Stimulated activated CD4-positive, alpha-beta T cell treated with anti-CD3 and anti-CD28 coated beads, Interleukin-1b, Interleukin-23, amount 100 ng/mL, for 1 hour (primary cell): ENCODE measurements at places on chromosomes 13 and 19.

- no peak for DNase-seq
Observed at GRCh38 chr13:82751206-82751605, 1131.1 kb downstream of the SLITRK1 start.

DNA sequence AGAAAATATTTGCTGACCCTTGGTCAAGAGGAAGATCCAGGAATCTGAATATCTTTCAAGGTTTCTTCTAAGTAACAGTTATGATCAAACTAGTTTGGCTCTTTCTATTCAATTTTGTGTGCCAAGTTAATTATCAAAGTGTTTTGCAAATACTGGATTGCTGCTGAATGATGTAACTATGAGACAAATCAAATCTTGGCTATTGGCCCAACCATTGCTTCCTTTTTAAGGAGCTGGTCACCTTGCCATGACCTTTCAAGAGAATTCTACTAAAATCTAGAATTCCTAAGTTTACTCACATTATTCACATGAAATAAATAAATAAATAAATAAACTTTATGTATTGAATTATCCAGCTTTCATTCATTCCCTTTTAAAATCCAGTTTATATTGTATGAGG lies 371.8 kb downstream of the SLITRK6 start:
- DNase-seq = no peak

GRCh38 chr19:48190288-48190884 lies 19.9 kb downstream of the ZSWIM9 start:
- DNase-seq = peak; percentile 37

- no peak for DNase-seq
Observed at GRCh38 chr13:99085808-99086266, 108.0 kb upstream of the DOCK9 start.

DNA sequence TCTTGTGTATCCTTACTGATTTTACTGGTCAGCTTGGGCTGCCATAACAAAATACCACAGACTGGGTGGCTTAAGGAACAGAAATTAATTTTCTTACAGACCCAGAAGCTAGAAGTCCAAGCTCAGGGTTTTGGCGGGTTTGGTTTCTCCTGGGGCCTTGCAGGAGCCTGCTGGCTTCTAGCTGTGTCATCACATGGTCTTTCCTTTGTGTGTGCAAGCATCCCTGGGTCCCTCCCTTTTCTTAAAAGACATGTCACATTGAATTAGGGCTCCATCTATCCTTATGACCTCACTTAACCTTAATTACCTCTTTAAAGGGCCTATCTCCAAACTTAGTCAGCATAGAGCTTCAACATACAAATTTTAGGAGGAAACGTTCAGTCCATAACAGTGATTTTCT lies 23.4 kb downstream of the UBAC2 start:
- DNase-seq = no peak

- no peak for DNase-seq
Observed at GRCh38 chr19:47407417-47407774, 11.9 kb downstream of the MEIS3 start.

- DNase-seq = no peak
Observed at GRCh38 chr19:51729781-51730180, 6.0 kb upstream of the HAS1 start.

- no peak for DNase-seq
Observed at GRCh38 chr13:91719033-91719432, 320.6 kb downstream of the GPC5 start.

- no peak for DNase-seq
Observed at GRCh38 chr13:109779876-109780510, 6.4 kb downstream of the IRS2 start.

DNA sequence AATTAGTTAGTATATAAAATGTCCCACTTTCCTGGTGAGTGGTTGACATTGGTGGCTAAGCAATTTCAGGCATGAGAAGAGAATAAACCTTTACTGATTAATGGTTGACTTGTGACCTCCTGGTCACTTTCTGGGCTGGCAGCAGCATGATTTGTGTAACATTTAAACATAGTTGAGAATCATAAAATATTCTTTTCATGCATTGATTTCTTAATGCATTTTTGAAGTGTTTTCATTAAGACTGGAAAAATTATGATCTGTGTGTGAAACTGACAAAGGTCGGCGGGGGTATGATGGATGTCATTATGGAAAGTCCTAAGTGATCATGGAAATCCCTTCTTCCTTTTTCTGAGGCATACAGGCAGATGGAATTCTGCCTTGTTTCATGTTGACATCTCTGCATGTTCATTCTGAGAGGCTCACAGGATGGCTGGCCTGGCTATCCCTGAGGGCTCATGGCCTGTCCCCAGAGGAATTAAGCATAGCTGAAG lies 98.7 kb upstream of the RNF113B start:
- no peak for DNase-seq

- peak; percentile 38 for DNase-seq
Observed at GRCh38 chr19:45667620-45668341, at the start of gene GIPR. Gene GIPR (plus strand): TSS chr19:45668221. CDS start chr19:45669521, 1,300 bp downstream.

DNA sequence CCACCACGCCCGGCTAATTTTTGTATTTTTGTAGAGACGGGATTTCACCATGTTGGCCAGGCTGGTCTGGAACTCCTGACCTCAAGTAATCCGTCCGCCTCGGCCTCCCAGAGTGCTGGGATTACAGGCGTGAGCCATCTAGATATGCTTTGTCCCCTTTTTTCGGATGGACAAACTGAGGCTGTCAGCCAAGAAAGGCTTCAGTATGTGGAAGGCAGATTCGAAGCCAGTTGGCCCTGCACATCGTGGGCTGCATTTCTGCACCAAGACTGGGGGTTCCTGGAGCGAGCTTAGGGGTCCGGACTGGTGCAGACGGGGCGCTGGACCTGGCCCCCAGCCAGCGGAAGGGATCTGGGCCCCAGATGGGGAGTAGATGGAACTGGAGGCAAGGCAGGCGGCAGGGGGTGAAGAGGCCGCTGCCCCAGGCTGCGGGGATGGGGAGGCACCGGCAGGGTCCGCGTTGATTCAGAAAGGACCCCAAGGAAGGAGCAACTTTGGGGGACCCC lies 9.7 kb upstream of the JUND start:
- no peak for DNase-seq

GRCh38 chr13:97241761-97242160 lies 19.6 kb downstream of the MBNL2 start:
- DNase-seq = no peak

GRCh38 chr19:34332027-34332760 lies 32.8 kb upstream of the GPI start:
- DNase-seq = no peak

- peak; percentile 56 for DNase-seq
Observed at GRCh38 chr19:36973021-36973843, 57.1 kb downstream of the ZNF568 start.

GRCh38 chr13:103873725-103874124 lies 807.5 kb upstream of the SLC10A2 start:
- DNase-seq = no peak

DNA sequence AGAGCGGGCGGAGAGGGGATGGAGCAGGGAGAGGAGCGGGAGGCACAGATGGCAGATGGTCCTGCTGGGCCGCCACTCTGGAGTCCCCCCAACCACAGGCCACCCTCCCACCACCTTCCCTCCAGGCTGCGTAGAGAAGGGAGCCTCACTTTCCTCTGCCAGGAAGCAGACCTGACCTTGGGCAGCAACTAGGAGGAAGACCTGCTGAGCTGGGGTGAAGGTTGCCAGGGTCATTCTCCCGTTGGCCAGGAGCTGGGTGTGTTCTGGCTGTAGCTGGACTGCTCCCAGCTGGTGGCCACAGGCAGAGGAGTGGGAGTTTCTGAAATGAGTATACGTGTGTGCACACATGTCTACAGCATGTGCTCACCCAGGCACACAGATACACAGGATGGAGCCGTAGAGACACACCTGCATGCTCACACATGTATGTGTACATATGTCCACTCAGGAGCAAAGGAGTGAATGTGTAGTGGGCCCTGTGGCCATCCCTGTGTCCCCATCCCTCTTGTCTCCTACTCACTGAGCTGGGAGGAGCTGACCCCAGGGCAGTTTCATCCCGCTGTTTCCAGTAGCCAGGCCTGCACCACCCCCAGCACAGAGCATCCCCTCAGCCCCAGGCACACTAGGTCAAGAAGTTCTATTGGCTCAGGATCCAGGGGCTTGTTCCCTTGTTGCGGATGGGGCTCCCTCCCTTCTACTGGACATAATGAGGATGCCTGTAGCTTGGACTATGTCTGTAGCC lies 53.0 kb downstream of the CHST8 start:
- DNase-seq = no peak

DNA sequence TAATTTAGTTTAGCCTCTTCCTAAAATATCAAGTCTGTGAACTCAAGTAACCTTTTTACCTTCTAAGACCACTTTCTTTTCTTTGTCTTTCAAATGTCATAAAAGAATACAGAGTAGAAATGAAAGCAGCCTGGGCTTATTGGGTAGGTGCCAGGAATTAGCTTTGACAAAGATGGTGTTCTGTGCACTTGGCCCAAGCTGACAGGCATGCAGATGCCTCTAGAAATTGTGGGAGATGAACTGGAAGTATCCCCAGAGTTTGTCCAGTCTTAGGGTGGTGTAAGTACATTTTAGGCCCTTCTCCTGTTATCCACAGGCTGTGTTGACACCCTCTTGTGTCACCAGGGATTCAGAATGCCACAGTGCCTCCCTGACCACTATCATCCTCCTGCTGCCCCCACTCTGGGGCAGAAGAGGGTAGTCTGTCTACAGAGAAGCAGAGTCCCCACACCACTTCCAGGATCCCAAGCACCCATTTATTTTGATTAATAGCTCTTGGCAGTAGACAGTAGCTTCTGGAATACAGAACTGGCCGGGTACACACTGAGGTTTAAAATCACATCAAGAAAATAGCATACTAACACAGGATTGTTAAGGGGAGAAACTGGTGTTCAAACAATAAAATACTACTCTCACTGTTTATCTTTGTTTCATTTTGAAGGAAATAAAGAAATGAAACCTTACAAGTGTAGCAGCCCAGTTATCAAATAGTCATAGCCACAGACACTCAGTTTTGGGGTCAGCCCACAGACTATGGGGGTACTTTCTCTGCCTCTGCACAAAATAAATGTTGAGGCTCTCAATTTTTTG lies 343.2 kb downstream of the KCNRG start:
- DNase-seq = no peak

- DNase-seq = no peak
Observed at GRCh38 chr19:46287585-46287984, 9.3 kb upstream of the HIF3A start.

- DNase-seq = peak; percentile 45
Observed at GRCh38 chr19:47445937-47446402, 25.7 kb downstream of the SLC8A2 start.

DNA sequence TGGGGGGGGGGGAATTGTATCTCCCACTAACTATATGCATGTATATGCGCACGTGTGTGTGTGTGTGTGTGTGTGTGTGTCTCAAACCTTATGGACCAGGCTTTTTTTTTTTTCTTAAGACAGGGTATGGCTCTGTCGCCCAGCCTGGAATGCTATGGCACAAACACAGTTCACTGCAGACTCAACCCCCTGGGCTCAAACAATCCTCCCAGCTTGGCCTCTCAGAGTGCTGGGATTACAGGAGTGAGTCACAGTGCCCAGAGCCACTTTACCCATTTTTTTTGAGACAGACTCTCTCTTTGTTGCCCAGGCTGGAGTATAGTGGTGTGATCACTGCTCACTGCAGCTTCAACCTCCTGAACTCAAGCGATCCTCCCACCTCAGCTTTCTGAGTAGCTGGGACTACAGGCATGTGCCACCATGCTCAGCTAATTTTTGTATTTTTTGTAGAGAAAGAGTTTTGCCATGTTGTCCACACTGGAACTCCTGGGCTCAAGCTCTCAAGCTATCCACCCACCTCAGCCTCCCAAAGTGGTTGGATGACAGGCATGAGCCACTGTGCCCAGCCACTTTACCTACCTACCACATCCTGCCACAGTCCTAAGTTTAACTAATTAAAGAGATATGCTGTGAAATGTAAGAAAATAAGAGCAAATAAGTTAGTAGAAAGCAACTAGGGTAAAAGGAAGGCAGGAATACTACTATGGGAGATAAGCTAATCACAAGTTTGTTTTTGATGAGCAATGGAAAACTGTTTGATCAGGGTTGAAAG lies 2.4 kb downstream of the ZMYM5 start:
- DNase-seq = no peak

DNA sequence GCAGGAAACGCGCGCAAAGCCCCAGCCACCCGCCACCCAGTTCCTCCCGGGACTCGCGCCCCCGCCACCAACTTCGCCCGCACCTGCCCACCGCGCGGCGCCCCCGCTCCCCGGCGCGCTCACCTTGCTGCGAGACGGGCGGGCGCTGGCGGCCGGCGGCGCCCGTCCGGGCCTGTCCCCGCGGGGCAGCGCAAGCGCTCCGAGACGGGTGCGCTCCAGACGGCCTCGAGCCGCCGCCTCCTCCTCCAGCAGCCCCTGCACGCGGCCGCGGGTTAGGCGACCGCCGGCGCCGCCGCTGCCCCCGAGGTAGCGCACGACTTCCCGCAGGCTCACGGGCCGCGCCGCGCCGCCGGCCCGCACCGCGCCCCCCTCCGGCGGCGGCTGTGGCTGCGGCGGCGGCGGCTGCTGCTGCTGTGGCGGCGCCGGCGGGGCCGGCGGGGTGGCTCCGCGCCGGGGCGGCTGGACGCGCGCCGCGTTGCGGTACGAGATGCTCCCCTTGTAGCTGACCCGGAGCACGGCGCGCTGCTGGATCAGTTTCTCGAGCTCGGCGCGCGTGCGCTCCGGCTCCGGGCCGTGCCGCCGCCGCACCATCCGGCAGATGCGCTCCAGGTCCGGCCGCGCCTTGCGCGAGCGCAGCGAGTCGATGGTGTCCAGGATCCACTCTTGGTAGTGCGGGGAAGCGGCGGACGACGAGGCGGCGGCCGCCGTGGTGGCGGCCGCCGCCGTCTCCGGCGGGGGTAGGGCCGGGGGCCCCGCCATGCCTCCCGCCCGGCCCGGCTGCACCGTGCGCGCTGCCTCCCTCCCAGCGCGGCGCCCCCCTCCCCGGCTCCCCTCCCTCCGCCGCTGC lies 666 bp downstream of the SAMD1 start:
- no peak for DNase-seq

- DNase-seq = no peak
Observed at GRCh38 chr13:67964986-67965385, 734.9 kb upstream of the PCDH9 start.

DNA sequence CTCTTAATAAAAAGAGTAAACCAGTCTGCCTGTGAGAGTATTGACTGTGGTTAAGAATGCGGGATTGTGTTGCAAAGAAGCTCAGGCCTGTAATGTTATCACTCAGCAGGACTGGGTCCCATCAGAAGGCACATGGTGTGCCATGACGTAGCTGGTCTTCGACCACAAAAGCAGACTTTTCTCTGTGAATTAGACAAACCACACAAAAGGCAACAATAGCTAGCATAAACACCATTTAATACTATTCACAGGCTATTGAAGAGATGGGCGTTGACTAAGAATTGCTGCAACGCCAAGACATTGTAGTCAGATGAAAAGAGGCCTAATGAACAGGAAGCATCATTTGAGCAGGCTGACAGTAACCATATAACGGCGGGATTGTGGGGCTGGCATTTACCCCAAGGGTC lies 235.6 kb upstream of the SOX21 start:
- no peak for DNase-seq
